ENCODE measurements at places on chromosomes 2 and 18. TPM values are rescaled to one million over a fixed set of nuclear protein-coding genes. Genes with fewer than 3 reads are reported as not detected.

DNA sequence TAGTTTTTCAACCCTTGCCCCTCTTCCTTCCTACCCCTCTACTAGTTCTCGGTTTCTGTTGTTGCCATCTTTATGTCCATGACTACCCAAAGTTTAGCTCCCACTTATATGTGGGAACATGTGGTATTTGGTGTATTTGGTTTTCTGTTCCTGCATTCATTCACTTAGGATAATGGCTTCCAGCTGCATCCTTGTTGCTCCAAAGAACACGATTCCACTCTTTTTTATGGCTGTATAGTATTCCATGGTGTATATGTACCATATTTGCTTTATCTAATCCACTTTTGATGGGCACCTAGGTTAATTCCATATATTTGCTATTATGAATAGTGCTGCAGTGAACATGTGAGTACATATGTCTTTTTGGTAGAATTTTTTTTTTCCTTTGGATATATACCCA is 20.6 kb upstream of the DSC1 start:
- H3K27ac ChIP-seq, result no peak overlapping the region
- peaks cover 7% of the 10 kb centered on the region for H3K4me1 ChIP-seq
- no peaks in the 10 kb centered on the region for H3K36me3 ChIP-seq
- no peak overlapping the region for H3K4me3 ChIP-seq
- peaks cover 11% of the 10 kb centered on the region for H3K27me3 ChIP-seq

GRCh38 chr2:43133708-43134570 is 92.5 kb downstream of the ZFP36L2 start:
- H3K36me3 ChIP-seq, result no peaks in the 10 kb centered on the region
- H3K4me1 ChIP-seq, result peaks cover 21% of the 10 kb centered on the region
- DNase-seq, result peak; percentile 67
- H3K27me3 ChIP-seq, result peaks cover 1% of the 10 kb centered on the region
- no peak overlapping the region for H3K4me3 ChIP-seq
- no peak overlapping the region for H3K27ac ChIP-seq

Gene KIAA2012
- total RNA-seq, result not detected

- no peaks in the 10 kb centered on the region for H3K4me1 ChIP-seq
- H3K36me3 ChIP-seq, result no peaks in the 10 kb centered on the region
- H3K27me3 ChIP-seq, result peaks cover 7% of the 10 kb centered on the region
- DNase-seq, result no peak
- H3K4me3 ChIP-seq, result no peak overlapping the region
- no peak overlapping the region for H3K27ac ChIP-seq
These were observed 779.7 kb upstream of the PKDCC start for GRCh38 chr2:41267929-41268659.

DNA sequence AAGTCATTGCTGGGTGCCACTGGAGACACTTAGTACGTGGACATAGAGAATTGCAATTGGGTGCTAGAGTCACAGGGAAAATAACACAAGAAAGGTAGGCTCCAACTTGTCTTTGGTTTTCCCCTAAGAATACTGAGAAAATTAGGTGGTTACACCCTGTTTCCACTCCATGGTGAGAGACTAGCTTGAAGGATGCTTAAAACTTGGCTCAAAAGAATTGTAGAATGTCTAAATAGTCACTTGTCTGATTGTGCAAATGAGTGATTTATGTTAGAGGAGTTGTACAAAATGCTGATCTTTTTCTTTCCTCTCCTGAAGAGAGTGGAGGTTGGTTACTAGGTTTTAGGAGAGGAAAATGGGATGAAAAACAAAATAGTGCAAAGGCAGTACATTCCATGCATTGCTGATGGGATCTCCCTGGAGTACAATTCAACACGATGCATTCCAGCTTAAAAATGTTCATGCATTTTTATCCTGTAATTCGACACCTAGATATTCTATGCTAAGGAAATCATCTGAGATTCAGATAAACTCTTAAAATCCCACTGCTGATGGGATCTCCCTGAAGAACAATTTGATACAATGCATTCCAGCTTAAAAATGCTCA is 2.2 kb upstream of the SERPINB12 start:
- no peaks in the 10 kb centered on the region for H3K36me3 ChIP-seq
- H3K4me1 ChIP-seq, result peaks cover 19% of the 10 kb centered on the region
- DNase-seq, result no peak
- no peaks in the 10 kb centered on the region for H3K27me3 ChIP-seq

Gene TMBIM1
- 96.1 TPM for total RNA-seq

Gene ALK
- not detected for total RNA-seq

DNA sequence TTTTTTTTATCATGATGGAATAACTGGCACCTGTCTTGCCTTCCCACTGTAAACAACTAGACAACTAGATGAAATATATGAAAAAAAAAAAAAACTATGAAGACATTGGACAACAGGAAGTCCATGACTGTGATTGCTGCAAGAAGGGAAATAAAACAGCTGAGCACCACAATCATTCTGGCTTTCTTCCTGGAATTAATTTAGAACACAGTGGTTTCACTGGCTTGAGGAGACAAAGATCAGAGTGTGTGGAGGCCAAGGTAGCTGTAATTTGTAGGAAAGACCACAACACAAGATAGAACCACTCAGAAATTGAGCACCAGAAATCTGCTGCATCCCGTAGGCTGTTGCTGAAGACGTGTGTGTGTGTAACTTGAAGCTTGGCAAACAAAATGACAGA is 121.1 kb upstream of the PID1 start:
- no peaks in the 10 kb centered on the region for H3K4me1 ChIP-seq
- DNase-seq, result no peak
- H3K4me3 ChIP-seq, result no peak overlapping the region
- H3K27ac ChIP-seq, result no peak overlapping the region
- no peaks in the 10 kb centered on the region for H3K36me3 ChIP-seq

- no peak for DNase-seq
- peaks cover 6% of the 10 kb centered on the region for H3K4me1 ChIP-seq
- H3K4me3 ChIP-seq, result no peak overlapping the region
- peaks cover 3% of the 10 kb centered on the region for H3K27me3 ChIP-seq
- no peak overlapping the region for H3K27ac ChIP-seq
These were observed 59.7 kb downstream of the SPP2 start for GRCh38 chr2:234110219-234110618.

Gene ST6GAL2
- total RNA-seq, result 319 TPM

GRCh38 chr2:143830476-143830875 is 689.4 kb downstream of the ZEB2 start:
- no peak overlapping the region for H3K4me3 ChIP-seq
- no peak overlapping the region for H3K27ac ChIP-seq
- H3K36me3 ChIP-seq, result no peaks in the 10 kb centered on the region
